ENCODE measurements at places on chromosomes 7 and 10. TPM values are rescaled to one million over a fixed set of nuclear protein-coding genes. Genes with fewer than 3 reads are reported as not detected.

SPDYE9 gene
- total RNA-seq: not detected

DNA sequence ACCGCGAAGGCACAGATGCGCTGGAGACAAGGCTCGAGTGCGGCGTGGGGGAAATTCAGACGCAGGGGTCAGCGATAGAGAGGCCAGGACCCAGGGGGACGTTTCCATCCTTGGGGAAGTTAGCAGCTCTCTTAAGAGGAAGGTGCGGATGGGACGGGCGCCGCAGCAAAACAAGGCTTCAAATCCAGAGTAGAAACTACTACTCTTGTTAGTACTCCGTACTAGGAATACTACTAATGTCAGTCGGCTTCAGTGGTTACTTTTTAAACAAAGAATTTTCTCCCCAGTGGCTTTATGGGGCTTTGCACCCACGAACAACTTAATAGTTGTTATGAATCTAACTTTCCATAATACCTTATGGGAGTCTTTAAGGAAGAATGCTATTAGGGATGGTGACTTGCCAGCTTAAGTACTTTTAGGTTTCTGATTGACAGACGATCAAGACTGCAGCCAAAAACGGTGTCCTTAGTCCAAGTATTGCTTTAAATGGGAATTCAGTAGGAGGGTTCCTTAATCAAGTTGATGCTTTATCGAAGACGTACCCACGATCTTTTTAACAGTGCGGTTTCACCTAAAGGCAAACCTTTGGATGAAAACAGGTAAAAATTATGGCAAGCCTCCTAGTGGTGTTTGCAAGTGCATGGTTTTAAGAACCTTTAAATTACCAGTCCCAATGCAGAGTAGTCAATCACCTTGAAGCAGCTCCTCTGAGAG is 812 bp upstream of the IDE start:
- DNase-seq: no peak

VCL gene
- total RNA-seq: 170 TPM

DNA sequence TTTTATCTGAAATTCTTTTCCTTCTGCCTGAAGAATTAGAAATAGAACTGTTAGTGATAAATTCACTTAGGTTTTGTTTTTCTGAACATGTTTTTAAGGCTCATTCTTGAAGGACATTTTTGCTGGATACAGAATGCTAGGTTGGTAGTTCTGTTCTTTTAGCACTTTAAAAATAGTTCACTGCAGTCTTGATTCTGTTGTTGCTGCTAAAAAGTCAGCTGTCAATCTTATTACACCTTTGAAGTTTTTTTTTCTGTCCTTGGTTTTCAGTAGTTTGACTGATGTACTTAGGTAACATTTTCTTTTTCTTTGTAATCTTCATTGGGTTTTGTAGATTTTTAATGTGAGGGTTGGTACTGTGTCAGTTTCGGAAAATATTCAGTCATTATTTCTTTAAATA is 48.7 kb downstream of the C1GALT1 start:
- no peak for DNase-seq

- no peak for DNase-seq
Measured at GRCh38 chr7:133698127-133698526, 429.0 kb upstream of the LRGUK start.

DNA sequence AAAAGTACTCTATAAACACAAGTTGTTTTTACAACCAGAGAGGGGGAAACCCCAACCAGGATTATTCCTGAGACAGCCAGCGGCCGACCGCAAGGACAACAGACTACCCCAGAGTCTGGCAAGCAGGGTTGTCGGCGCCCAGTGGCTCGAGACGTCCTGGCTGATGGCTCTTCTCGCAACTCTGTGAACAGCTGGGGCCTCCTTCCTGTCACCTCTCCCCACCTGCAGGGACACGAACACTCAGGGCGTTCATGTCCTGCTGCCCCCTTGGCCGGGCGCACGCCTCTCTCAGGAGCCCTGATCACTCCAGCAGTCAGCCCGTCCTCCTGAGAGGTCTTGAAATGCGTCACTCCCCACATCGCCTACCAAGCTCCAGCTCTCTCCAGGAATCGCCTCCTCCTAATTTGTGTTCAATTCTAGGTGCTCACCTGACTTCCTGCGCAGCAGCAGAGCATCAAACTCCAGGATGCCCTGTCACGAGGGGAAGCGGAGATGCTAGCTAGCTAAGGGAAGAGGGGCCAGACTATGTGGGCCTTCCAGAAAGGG is 66.4 kb upstream of the TNRC18 start:
- no peak for DNase-seq

DNA sequence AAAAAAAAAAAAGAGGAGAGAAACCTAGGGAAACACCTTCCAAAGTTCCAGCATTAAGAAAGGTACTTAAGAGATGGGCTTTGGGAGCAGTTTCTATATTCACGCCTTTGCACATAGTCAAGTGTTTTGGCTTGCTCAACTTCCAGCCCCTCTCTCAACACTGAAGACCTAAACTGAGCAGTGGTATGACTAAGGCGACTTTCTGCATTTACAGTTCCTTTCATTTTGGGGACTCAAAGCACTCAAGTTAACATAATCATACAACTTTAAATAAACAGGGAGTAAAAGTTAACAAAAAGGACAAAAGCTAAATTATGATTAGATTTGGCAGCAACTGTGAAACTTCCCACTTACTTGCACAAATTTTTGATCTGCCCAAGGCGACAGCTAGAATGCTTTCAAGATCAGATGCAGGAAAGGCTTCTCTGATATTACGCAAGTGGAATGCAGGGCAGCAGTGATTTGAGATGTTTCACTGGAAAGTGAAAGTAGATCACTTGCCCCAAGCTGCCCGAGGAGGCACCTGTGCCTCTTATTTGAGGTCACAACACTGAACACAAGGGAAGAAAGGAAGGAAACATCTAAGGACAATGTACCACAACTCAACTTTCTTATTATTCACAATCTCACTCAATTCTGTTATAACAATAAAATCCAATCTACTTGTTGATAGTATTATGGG is 199.5 kb downstream of the SKAP2 start:
- DNase-seq: no peak

TAS2R38 gene
- not detected for total RNA-seq

DNA sequence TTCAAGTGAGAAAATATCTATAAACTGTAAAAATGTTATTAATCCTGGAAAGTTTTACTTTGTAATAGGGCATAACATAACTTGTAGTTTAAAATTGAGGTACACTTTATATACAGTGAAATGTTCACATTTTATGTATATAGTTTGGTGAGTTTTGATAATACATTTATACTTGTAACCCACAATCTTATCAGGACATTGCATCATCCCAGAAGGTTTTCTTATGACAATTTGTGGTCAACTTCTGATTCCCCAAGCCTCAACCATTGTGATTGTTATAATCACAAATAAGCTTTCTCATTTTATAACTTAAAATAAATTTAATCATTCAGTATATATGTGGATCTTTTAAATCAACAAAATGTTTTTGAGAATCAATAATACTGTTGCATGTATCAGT is 151.1 kb downstream of the TFPI2 start:
- no peak for DNase-seq

DNA sequence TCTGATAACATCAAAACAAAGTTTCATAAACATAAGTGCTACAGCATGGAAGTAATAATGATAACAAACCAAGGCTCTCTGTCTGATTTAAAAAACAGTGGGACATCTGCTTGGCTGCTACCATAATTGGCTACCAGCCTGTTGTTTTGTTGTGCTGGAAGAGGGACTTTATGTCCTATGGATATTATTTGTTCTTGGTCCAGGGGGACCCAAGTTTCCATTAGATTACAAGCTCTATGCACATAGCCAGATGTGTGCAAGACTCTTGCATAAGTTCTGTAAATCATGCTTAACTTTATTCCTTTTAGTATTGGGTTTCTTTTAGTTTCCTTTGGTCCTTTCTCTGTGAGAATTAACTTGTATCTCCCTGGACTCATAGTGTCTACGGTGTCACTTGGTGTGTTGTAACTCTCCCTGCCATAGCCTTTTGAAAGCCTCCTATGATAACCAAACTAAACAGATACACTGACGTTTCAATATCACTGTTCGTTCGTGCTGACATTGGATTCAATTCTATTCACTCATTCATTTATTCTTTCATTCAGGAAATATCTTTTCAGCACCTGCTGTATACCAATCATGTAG is 41.4 kb upstream of the CD36 start:
- DNase-seq: no peak

- DNase-seq: no peak
Measured at GRCh38 chr10:17290226-17290625, 62.2 kb downstream of the VIM start.

DNA sequence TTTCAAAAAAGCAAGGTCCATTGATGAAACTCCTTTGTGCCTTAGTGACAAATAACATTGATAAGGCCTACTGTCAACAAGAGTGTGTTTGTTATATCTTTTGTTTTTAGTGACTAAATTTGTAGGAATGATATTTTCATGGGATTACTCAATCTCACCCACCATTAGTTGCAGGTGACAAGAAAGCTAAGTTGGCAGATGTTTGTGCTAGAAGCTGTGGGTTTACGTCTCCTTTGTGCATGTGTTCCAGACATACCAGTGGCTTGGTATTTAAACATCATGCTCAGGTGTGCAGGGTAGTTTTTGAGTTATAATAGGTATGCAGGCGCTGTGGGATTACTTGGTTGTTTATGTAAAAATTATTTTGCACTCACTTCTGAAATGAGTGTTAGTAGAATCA is 178.6 kb downstream of the ANKRD30A start:
- DNase-seq: no peak

DNA sequence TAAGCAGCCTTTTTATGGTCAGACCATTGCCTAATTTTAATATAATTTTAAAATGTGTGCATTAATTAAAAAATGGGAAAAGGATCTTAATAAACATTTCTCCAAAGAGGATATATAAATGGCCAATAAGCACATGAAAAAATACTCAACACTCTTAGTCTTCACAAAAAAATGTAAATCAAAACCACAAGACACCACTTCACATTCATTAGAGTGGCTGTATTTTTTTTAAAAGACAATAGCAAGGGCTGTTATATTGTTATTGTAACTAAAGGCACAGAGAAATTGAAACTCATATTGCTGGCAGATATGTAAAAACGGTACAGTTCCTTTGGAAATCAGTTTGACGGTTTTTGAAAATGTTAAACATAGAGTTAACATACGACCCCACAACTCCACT is 3.2 kb upstream of the CROT start:
- no peak for DNase-seq

BBS9 gene
- 14.1 TPM for total RNA-seq

BMPR1A gene
- 46.2 TPM for total RNA-seq

PLEKHA8 gene
- total RNA-seq: 4.5 TPM

FBH1 gene
- 67.4 TPM for total RNA-seq

GRCh38 chr7:151859948-151860685 is 16.8 kb downstream of the PRKAG2 start:
- no peak for DNase-seq

- no peak for DNase-seq
Measured at GRCh38 chr10:25390733-25391132, 215.9 kb downstream of the GPR158 start.

DNA sequence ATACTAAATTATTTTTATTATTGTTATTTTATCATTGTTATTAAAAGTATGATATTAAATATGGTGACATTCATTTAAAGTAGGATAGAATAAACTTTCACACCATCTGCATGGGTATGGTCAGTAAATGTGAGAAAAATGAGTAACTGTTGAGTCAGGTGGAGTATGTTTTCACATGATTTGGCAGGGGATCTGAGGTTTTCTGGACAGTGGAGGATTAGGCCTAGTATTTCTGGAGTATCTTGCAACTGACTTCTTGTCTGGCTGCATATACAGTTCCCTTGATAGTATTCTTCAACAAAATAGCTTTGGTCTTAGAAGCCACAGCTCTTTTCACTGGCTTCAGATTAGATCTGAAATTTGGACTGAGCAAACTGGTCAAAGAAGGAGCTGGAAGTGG is 54.5 kb downstream of the GBF1 start:
- DNase-seq: no peak

SFTPD gene
- total RNA-seq: 0.29 TPM

DNA sequence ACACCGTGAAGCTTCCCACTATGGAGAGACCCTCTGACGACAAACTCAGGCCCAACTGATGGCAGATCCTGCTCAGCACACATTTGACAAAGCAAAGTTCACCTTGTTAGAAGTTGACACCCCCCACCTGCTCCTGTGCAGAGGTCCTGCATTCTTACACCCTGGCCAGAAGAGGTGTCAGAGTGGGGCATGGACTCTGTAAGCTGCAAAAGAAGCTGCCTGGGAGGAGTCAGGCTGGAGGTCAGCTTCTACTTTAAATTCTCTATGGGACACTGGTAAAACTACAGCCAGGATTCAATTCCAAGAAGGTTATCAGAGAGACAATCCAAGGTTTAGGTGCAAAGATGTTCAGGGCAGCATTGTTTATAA is 20.0 kb upstream of the TNS3 start:
- no peak for DNase-seq

DNA sequence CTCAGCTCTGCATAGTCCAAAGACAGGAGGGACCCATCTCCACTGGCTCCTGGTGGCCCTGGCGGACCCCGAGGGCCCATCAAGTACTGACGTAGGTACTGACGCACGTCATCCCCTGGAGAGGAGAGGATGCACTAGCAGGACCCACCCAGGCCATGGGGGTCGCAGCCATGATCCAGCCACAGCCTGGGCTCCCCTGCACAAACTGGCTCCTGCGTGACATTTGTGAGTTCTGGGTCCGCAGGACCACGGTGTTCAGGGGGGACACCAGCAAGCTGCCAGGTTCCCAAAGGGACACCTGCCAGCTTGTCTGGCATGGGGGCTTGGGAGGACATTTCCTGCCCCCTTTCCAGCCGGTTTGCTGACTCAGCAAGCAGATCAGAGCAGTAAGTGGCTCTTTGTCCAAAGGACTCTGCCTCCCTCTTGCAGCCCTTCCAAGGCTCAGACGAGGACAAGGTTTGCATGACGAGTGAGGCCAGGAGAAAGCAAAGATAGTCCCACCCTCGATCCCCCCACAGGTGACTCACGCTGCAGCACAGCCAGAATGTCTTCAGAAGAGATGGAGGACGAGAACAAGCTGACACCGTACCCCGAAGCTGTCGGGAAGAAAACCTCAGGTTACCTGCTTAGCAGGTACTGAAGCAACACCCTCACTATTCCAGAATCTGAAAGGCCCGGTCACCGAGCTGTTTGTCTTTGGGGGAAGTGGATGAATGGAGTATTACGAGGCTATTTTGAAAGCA is 49.0 kb downstream of the COL17A1 start:
- no peak for DNase-seq

PIK3AP1 gene
- 5.1 TPM for total RNA-seq

GRCh38 chr7:75843613-75844116 is 30.1 kb upstream of the CCL24 start:
- DNase-seq: no peak

RSPH10B2 gene
- total RNA-seq: not detected

IDI2 gene
- not detected for total RNA-seq

Data from left cardiac atrium (tissue), 4 donors.